Activated CD8-positive, alpha-beta T cell treated with anti-CD3 and anti-CD28 coated beads, Interleukin-2, amount 10 ng/mL, durations not matched to agents 7 days and 5 days (primary cell): ENCODE measurements at places on chromosomes 1 and 21. TPM values are rescaled to one million over a fixed set of nuclear protein-coding genes. Genes with fewer than 3 reads are reported as not detected.

MASP2 gene
- 0.21 TPM for total RNA-seq

CCDC30 gene
- 2.2 TPM for total RNA-seq

TAF12 gene
- 35.7 TPM for total RNA-seq

OR10Z1 gene
- total RNA-seq = not detected

LORICRIN gene
- total RNA-seq = not detected

GAS5 gene
- total RNA-seq = 356 TPM

CFHR1 gene
- not detected for total RNA-seq

- DNase-seq = no peak
Observed at GRCh38 chr1:214688891-214689290, 85.9 kb downstream of the CENPF start.

GRCh38 chr1:5847013-5847659 lies 145.1 kb downstream of the NPHP4 start:
- DNase-seq = peak; percentile 28

- DNase-seq = no peak
Observed at GRCh38 chr1:203526572-203526971, 32.6 kb downstream of the OPTC start.

- no peak for DNase-seq
Observed at GRCh38 chr1:240387051-240387450, 224.9 kb downstream of the GREM2 start.

DNA sequence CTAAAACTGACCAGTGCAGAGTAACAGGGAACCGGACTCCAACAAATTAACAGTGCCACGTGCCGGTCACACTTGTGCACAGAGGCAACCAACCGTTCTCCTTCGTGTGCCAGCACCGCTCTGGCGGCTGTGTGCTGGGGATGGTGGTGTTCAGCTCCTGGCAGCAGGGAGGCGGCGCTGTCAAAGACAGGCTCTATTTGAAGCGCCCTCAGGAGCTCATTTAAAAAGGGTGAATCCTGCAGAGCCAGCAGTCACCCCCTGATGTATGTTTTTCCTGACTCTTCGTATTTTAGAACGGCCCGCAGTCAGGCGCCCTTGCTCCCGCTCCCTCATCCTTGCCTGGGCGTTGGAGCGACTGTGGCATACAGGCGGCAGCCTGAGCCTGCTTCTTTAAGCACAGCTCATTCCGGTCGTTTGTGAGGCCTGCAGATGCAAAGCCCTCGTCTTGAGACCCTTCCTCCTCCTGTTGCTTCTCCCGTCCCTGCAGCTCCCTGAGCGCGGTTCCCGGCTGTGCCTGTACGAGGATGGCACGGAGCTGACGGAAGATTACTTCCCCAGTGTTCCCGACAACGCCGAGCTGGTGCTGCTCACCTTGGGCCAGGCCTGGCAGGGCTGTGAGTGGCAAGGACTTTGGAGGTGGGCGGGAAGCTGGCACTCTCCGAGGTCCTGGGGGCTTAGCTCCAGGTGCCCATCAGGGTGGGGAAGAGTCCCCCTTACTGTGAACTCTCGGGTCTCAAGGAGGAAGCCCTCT lies 1.1 kb downstream of the DFFB start:
- no peak for DNase-seq

- no peak for DNase-seq
Observed at GRCh38 chr1:62436039-62436465, 797 bp upstream of the USP1 start.

GRCh38 chr1:231691618-231692259 lies 65.1 kb downstream of the DISC1 start:
- no peak for DNase-seq

DNA sequence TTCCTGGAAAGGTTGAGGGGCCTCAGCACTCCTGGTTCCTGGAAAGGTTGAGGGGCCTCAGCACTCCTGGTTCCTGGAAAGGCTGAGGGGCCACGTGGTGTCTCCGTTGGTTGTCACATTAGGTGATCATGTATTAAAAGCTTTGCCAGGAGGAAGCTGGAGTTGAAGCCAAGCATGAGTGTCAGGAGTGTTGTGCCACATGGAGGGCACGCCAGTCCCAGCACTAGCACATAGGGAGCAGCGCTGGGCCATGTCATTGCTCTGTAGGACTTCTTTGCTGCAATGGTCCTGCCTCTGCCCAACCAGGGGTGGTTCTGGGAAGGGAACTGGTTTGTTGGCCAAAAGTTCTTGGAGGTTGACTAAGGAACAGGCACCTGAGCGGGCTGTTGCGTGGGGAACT lies 13.3 kb downstream of the ATP5PO start:
- no peak for DNase-seq

DNA sequence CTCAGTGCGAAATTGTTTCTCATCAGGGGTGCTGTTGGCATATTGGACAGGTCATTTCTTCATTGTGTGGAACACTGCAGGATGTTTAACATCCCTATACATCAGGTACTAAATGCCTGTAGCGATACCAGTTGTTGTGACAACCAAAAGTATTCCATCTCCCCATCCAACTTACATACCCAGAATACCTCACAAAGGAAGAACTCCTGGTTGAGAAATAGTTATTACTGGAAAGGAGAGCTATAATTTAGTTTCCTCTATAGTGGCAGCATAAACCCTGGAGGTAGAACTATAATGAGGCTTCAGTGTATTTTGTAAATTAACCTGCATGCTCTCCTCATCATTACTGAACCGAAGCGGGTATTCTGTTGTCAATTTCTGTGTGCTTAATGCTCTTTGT lies 45.1 kb downstream of the IVNS1ABP start:
- no peak for DNase-seq

GRCh38 chr1:35834218-35834617 lies 26.4 kb downstream of the AGO4 start:
- no peak for DNase-seq

DNA sequence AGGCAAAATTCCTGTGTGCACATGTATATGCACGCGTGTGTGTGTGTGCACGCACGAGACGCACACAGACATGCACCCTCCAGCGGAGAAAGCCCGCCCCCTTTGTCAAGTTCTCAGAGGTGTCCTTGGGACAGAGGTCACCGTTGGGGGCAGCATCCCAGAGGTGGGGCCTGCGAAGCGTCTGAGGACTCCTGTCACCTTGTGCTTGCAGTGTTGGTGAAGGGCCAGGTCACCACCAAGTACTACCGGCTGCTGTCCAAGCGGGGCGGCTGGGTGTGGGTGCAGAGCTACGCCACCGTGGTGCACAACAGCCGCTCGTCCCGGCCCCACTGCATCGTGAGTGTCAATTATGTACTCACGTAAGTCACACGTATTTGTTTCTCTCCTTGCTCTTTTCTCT lies 42.6 kb downstream of the SIM2 start:
- no peak for DNase-seq
